GM03348 (cell line): ENCODE measurements at places on chromosomes 7 and 10.

DNA sequence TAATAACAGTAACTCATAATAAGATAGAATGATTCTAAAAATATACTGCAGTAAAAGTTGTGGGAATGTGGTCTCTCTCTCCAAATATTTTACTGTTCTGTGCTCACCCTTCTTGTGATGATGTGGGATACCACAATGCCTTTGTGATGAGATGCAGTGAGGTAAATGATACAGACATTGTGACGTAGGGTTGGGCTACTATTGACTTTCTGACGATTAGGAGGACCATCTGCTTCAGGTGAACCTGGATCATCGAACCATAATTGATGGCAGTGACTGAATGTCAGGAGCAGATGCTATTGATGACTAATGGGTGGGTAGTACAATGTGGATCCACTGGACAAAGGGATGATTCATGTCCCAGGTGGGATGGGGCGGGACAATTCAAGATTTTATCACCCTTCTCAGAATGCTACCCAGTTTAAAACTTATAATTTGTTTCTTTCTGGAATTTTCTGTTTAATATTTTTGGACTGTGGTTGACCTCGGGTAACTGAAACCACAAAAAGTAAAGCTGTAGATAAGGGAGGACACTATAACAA, 73.9 kb upstream of the ARMC3 start:
- no peak for DNase-seq

DNA sequence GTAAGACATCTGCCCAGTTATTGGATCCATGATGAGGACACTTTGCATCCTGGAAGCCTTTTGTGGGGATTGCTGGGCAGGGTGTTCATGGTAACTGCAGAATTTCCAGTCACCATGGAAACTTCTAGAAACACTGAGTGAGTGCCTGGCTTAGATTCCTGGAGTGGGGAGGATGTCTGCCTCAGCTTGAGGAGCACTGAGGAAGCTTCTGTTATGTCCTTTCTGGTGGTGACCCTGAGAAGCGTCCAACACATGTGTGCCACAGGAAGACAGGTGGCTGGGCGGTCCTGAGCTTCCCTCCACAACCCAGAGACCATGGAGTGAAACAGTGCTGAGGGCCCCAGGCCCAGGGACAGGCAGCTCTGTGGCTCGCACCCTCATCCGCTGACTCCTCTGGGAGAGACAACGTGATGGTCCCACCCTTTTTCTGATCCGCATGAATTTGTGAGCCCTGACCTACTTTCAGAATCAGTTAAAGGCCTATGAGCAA, 191.8 kb upstream of the CXCL12 start:
- no peak for DNase-seq

- DNase-seq, result no peak
These were observed 51.3 kb downstream of the FAM13C start for GRCh38 chr10:59311025-59311424.

GRCh38 chr7:82810558-82811259, 352.0 kb downstream of the PCLO start:
- DNase-seq, result peak; percentile 65

DNA sequence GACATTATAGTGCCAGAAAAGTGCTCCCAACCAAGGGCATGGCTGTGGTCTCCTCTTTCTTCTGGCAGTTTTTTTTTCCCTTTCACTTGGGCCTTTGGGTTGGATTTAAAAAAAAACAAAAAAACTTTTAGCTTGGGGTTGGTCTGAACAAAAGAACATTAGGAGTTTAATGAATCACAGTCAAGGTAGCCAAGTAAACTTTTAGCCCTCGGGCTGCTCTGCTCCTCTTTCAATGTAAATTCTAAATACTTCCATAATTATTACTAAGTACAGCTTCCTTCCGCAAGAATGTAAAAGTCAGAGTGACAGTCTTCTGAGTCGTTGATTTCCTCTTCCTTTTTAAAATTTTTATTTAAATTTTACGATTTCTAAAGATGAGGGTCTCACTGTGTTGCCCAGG, 79.2 kb downstream of the NRF1 start:
- DNase-seq, result no peak

DNA sequence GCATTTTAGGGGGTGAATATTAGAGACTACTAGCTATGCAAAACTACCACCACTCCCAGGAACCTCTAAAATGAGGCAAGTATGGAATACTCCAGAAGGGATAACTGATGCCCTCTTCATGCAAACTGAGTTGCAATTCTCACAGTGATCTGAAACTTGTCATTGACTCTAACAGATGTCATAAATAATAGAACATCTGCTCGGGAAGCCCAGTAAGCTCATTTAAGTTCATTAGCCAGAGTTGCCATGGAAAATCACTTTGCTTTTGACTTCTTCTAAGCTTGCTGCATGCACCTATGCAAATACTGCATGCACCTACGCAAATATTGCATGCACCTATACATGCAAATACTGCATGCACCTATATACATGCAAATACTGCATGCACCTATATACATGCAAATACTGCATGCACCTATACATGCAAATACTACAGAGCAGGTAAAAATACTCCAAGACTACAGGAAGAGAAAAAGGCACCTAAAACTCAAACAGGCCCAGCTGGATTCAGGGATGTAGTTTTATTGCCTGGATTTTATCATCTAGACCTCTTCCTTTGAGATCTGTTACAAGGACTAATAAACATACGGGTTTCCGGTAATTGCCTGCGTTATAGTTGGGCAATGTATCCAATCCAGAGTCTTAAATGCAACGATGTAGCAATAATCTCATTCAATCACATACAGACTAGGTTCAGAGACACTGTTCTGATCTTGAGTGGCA, 1061.1 kb upstream of the AUTS2 start:
- DNase-seq, result no peak
